Fibroblast of skin of scalp (primary cell): ENCODE measurements at places on chromosomes 13 and 19.
A peak's percentile ranks its signal among the peaks of the same experiment; 100 is the strongest.

DNA sequence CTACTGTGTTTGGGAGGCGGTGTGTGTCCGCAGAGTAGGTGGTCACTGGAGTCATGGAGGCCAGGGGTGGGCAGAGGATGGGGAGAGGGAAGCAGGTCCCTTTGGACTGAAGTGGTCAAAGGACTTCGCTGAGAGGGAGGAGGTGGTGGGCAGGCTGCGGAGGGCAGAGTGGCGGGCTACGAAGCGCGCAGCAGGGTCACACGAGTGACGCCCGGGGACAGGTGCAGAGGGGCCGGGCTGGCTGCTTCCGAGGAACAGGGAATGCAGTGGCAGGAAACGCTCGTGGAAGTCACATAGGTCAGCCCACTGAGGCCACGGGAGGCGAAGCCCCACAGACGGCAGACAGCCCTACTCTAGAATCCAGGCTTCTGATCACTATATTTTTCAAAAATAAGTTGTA is 111.5 kb downstream of the URI1 start:
- DNase-seq = no peak

DNA sequence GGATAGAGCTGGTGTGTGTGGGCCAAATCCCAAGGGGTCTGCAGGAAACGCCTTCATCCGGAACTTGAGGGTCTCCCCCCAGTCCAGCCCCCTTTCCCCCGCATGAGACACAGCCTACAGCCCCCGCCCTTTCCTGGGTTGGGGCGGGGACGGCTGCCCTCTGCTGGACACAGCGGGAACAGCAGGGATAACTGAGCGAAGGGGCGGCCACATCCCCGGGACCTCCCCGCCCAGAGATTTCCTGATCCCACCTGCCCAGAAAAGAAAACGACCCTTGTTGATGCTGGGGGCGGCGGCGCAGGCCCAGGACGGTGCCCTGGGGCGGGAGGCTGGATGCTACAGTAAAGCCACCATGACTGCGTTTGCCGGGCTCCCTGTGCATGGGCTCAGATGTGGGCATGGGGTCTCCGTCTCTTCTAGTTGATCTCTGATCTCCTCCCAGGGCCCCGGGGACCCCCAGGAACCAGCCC is 14.2 kb downstream of the ONECUT3 start:
- DNase-seq = peak; percentile 48

GRCh38 chr19:56066152-56067023 is 54.7 kb downstream of the ZNF787 start:
- peak; percentile 45 for DNase-seq

DNA sequence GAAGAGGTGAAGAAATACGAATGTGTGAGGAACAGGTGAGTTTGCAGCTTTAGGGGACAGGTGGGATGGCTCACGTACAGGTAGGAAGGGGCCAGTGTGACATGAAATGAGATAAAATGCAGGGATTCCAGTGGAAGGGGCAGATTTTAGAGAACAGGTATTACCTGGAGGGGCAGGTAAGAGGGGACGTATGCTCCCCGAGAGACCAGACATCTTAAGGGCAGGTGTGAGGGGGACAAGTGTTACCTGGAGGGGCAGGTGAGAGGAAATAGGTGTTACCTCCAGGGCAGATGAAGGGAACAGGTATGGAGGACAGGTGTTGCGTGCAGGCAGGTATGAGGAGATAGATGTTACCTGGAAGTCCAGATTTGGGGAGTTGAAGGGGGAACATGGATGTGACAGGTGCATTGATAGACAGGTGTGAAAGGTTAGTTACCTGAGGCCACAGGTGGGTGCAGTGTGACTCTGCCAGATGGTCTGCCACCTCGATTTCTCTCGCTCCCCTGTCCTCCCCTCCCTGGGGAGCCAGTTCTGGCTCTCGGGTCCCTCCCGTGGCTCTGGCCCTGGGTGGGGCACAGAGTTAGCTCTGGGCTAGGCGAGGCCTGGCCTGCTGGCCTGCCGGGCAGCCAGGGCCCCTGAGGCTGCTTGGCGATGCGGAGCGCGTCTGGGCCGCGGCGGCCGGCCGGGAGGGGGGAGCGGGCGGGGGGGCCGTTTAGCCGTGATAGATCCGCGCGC is 2.1 kb downstream of the ERFL start:
- no peak for DNase-seq

- peak; percentile 44 for DNase-seq
These were observed 676.7 kb upstream of the SPRY2 start for GRCh38 chr13:81017513-81018152.

- peak; percentile 27 for DNase-seq
These were observed 112.2 kb upstream of the GPR12 start for GRCh38 chr13:26872525-26873385.

- peak; percentile 94 for DNase-seq
These were observed 90.9 kb downstream of the SIPA1L3 start for GRCh38 chr19:37997911-37998344.

DNA sequence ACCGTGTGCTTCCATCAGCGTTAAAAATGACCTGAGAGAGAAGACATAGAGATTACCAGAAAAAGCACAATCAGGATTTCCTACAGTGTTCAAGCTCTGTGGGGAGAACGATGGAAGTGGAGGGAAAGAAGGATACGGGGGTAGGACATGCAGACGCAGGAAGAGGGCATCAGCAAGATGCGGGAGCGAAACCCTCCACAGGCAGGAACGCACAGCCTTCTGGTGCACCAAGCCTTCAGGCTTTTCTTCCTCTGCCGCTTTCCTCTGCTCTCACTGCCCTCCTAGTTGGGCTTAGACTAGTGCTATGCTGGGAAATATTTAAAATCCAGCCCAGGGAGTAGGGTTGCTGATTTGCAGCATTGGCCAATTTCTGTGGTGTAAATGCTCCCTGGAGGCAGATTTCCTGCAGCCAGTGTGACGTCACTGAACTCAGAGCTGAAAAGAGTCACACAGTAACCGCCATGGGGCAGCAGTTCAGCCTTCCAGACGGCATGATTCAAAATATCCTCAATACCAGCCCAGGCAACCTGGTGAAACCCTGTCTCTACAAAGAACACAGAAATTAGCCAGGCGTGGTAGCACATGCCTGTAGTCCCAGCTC is 205.1 kb upstream of the SOX1 start:
- no peak for DNase-seq

- DNase-seq = peak; percentile 34
These were observed 467.2 kb downstream of the ITGBL1 start for GRCh38 chr13:101919541-101920181.

GRCh38 chr19:28641395-28641794 is 571.6 kb downstream of the UQCRFS1 start:
- no peak for DNase-seq

GRCh38 chr19:6988257-6988656 is 33.0 kb downstream of the MBD3L2B start:
- DNase-seq = no peak

DNA sequence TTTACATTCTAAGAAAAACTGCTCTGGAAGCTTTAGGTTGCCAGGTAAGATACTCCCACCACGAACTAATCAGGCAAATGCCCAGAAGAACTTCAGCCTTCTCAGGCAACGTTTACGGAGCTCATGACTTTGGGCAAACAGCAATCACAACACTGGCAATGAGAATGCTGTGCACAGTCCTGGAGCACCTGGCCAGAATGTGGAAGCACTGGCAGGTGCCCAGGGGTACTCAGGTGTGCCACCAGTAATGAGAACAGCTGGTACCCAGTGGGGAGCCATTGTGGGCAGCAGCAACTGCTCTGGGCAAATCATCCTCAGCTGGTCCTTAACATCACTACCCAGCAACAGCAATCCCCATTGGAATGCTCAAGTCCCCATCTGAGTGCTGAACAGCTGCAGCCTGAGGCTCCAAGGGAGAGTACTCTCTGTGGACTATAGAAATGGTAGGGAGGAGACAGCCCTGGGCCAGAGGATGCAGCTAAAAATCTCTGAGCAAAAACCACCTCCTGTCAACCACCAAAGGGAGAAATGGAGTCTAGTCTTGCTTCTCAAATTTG is 210.0 kb downstream of the FOXO1 start:
- no peak for DNase-seq

DNA sequence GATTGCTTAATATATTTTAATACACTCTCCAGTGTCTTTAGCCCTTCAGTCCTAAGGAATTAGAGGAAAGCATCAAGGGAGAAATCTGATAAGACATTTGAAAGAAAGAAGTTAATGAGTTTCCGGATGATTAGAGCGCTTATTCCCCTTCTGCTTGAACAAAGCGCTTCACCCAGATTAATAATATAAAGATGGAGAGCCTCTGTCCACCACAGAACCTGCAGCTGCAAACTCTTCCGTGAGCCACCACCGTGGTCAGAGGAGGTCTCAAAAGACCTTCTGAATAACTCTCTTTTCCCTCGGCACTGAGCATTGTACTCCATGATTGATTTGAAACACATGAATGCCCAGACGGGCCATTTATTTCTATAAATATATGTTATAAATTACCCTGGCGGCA is 14.2 kb upstream of the TUBGCP3 start:
- DNase-seq = no peak

GRCh38 chr13:37736045-37736444 is 133.5 kb downstream of the TRPC4 start:
- DNase-seq = no peak

- DNase-seq = no peak
These were observed at the start of gene KIRREL2 for GRCh38 chr19:35856546-35857149. Gene KIRREL2 (plus strand): TSS chr19:35856911. CDS start chr19:35857120, 209 bp downstream.

DNA sequence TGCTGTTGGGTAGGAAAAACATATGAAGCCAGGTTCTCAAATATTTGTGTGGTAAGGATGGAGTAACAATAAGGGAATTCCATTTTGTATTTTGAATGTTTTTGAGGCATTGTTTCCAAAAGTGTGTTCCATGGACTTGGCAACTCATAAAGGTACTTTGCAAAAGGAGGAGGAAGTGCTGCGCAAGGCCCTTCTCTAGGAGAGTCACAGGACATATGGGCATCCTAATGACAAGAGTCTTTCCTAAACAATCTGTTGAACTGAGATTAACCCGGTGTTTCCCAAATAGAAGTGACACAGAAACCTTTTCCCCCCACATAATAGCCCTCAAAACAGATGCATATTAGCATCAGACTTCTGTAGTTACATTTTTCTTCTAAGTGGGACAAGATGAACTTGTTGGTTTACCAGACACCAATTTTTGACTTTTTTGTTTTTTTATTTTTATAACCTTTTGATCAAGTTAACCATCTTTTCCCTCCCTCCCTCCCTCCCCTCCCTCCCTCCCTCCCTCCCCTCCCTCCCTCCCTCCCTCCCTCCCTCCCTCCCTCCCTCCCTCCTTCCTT is 209.3 kb downstream of the PCCA start:
- DNase-seq = no peak

- DNase-seq = peak; percentile 78
These were observed 502.7 kb downstream of the UQCRFS1 start for GRCh38 chr19:28710278-28710677.

DNA sequence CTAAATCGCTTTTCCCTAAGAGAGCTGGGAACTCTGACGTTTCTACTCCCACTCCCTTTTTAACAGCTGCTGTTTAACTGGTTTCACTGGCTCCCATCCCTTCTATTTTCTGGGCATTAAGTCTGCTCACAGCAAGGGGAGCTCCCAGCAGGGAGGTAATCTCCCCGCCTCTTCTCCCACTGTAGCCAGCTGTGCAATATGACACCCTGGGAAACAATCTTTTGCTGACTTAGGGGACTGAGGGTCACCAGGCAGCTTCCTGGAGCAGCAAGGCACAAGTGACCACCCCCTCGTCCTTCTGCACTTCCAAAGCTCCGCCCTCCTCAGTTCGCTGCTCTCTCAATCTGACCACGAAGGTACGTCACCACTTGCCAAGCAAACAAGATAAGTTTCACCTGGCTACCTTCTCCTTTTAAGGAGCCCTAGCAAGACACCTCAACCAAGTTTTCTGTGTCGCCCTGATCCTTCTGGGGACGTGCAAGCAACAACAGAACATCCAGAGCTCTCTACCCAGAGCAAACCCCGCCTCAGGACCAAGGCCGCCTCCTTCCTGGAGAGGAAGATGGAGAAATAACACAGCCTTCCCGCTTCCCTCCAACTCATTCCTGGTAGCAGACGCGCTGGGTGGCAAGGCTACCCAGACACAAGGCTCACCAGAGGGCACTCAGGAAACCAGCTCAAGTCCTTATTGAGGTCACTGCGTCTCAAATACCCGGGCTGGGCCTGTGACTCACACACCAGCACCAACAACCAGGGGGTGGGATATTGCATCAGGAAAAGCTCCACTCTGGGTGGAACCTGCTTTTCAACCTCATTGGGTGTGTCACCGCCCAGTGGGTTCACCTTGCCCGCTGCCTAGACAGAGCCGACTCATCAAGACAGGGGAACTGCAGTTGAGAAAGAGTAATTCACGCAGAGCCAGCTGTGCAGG is 92.4 kb downstream of the STK24 start:
- peak; percentile 94 for DNase-seq

- DNase-seq = peak; percentile 75
These were observed 65.4 kb downstream of the RUBCNL start for GRCh38 chr13:46321494-46322225.

- no peak for DNase-seq
These were observed 8.4 kb downstream of the PCDH9 start for GRCh38 chr13:67221630-67222226.

GRCh38 chr19:51687791-51688670 is 5.1 kb upstream of the SPACA6 start:
- DNase-seq = peak; percentile 54

- DNase-seq = no peak
These were observed 1457.9 kb upstream of the PRR20A start for GRCh38 chr13:55682776-55683175.

GRCh38 chr19:913080-913748 is at the start of gene R3HDM4:
Gene R3HDM4 (minus strand): TSS chr19:913219. CDS start chr19:913157, 62 bp downstream.
- peak; percentile 67 for DNase-seq

DNA sequence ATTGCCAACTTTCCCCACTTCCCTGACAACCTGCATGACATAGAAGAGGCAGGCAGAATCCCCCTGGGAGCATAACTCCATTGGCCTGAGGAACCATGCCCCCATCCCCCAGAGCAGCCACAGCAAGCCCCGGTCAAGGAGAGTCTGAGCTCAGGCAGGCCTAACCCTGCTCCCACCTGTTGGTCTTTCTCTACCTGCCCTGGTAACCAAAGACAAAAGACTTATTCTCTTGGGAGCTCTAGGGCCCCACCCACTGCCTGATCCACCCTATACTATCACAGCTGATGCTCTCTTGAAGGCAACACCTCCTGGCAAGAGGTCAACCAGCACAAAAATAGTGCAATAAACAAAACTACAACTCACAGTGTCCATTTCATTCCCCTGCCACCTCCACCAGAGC is 59.3 kb downstream of the TNFSF13B start:
- no peak for DNase-seq

- peak; percentile 76 for DNase-seq
These were observed 12.1 kb upstream of the GPR4 start for GRCh38 chr19:45613926-45614725.
